ENCODE measurements at places on chromosomes 6 and 20.

GRCh38 chr20:41063442-41063841 is 34.8 kb downstream of the TOP1 start:
- DNase-seq, result no peak

GRCh38 chr20:6104493-6105188 is 18.2 kb downstream of the FERMT1 start:
- no peak for DNase-seq

DNA sequence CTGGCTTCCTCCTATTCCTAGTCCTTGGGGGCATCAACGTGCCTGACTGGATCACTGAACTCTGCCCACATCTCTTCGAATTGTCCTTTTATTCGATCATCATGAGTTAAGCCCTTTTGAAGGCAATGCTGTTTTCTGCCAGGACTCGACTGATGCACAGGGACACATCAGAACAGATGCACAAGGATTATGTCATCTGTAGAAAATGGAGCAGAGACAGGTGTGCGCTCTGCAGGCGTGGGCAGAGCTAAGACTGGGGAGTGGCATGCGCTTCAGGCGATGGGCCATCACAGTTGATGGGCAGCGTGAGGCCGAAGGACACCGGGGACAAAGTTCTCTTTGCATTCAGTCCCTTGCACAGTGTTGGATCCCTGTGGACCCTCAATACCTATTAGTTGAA is 13.1 kb downstream of the GABRR1 start:
- DNase-seq, result no peak

DNA sequence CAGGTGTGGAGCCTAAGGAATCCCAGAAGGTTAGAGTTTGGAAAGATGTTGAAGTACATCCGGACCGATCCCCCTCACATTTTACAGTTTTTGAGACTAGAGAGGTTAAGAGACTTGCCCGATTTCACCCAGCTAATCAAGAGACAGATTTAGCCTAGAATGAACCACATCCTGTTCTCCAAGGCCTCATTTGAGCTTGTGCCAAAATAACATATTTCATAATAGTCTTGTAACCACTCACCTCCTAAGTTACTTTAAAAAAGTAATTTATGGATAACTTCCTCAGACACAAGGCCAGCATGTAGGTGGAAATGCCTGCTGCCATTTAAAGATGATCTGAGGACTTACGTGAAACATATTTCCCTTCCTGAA is 39.8 kb upstream of the ARHGAP18 start:
- peak; percentile 27 for DNase-seq

GRCh38 chr20:25669826-25670422 is 26.7 kb downstream of the ZNF337 start:
- peak; percentile 73 for DNase-seq

GRCh38 chr20:51735728-51736600 is 32.2 kb downstream of the ATP9A start:
- no peak for DNase-seq

GRCh38 chr20:35871259-35871771 is 83.0 kb downstream of the SCAND1 start:
- DNase-seq, result no peak

All from AG20443 (cell line).